ENCODE measurements at places on chromosomes 4 and X. TPM values are rescaled to one million over a fixed set of nuclear protein-coding genes. Genes with fewer than 3 reads are reported as not detected.

GRCh38 chr4:38328989-38329729 is 334.8 kb upstream of the KLF3 start:
- peaks cover 74% of the 10 kb centered on the region for H3K4me1 ChIP-seq
- DNase-seq, result peak; percentile 13
- H3K27ac ChIP-seq, result no peak overlapping the region
- no peaks in the 10 kb centered on the region for H3K36me3 ChIP-seq
- no peak overlapping the region for H3K4me3 ChIP-seq

DNA sequence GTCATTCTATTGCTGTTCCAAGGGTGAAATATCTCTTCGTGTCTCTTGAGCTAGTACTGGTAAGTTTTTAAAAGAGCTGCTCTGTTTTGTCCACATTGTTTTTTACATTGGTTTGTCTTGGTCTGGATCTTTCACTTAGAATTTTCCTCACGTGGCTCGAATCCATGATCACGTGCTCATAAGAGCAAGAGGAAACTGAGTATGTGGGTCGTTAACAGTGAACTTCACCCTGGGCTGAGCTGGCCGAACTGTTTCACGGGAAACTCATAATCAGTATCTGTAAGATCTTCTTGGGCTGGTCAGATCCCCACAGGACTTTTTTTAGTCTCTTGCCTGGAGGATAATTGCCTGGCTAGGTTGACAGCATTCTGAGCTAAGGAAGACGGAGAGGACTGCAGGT is 77.8 kb upstream of the HELT start:
- no peak overlapping the region for H3K4me3 ChIP-seq
- no peak for DNase-seq
- no peak overlapping the region for H3K27ac ChIP-seq
- H3K27me3 ChIP-seq, result no peaks in the 10 kb centered on the region
- no peaks in the 10 kb centered on the region for H3K36me3 ChIP-seq

DNA sequence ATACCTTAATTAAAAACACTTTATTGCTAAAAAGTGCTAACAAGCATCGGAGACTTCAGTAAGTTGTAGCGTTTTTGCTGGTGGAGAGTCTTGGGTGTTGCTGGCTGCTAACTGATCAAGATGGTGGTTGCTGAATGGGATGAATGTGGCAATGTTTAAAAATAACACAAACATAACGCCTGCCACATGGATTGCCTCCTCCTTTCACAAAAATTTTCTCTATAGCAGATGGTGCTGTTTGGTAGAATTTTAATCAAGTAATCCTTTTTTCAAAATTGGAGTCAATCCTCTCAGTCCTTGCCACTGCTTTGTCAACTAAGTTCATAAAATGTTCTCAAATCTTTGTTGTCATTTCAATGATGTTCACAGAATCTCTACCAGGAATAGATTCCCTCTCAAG is 466.8 kb upstream of the TECRL start:
- H3K27ac ChIP-seq, result no peak overlapping the region
- no peaks in the 10 kb centered on the region for H3K27me3 ChIP-seq
- H3K4me3 ChIP-seq, result no peak overlapping the region
- no peak for DNase-seq
- no peaks in the 10 kb centered on the region for H3K4me1 ChIP-seq

DNA sequence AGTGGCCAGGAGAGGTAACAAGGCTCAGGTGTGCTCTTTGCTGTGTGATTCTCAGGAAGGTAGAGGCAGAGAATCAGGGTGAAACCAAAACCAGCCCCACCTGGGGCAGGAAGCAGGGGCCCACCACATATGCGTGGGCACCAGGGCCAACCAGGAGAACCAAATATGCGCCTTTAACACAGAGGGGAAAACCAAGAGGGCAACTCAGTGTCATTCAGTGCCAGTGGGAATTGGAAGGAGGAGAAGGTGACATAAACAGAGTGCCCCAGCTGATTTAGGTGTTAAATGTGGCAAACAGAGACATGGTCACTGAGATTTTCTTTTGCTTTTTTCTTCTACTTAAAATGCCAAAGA is 106.8 kb upstream of the MAMLD1 start:
- DNase-seq, result peak; percentile 5
- H3K4me1 ChIP-seq, result peaks cover 5% of the 10 kb centered on the region
- no peak overlapping the region for H3K27ac ChIP-seq
- no peaks in the 10 kb centered on the region for H3K27me3 ChIP-seq
- no peaks in the 10 kb centered on the region for H3K36me3 ChIP-seq

GRCh38 chr4:6424425-6424824 is 48.0 kb downstream of the PPP2R2C start:
- H3K27me3 ChIP-seq, result peaks cover 9% of the 10 kb centered on the region
- H3K4me1 ChIP-seq, result no peaks in the 10 kb centered on the region
- no peak for DNase-seq
- H3K36me3 ChIP-seq, result no peaks in the 10 kb centered on the region
- H3K27ac ChIP-seq, result no peak overlapping the region

- H3K27me3 ChIP-seq, result no peaks in the 10 kb centered on the region
- DNase-seq, result no peak
- H3K4me1 ChIP-seq, result no peaks in the 10 kb centered on the region
- H3K36me3 ChIP-seq, result no peaks in the 10 kb centered on the region
- H3K4me3 ChIP-seq, result no peak overlapping the region
Measured at GRCh38 chr4:99593781-99594641, 19.4 kb downstream of the MTTP start.

DNA sequence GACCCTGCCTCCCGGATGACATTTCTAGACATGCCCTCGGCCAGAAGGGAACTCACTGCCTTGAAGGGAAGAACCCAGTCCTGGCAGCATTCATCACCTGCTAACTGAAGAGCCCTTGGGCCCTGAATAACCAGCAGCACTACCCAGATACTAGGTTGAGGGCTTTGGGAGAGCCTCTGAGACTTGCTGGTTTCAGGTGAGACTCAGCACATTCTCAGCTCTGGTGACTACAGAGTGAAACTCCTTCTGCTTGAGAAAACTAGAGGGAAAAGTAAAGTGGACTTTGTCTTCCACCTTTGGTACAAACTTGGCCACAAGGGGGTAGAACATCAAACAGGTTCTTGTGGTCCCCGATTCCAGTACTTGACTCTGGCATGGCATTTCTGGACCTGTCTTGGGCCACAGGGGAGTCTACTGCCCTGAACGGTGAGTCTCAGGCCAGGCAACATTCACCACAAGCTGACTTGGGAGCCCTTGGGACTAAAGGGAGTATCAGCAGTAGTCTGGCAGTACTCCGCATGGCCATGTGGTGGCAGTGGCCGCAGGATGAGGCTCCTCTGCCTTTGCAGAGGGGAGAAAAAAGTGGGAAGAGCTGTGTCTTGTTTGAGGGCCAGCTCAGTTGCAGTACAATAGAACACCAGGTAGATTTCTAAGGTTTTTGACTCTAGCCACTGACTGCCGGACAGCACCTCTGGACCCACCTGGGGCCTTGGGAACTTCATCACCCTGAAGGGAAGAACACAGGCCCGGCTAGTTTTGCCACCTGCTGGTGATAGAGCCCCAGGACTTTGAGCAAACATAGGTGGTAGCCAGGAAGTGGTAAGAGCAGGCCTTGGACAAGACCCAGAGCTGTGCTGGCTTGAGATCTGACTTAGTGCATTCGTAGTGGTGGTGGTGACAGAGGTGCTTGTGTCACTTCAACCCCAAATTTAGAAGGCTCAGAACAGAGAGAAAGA is 414.8 kb downstream of the OPHN1 start:
- no peak overlapping the region for H3K4me3 ChIP-seq
- no peaks in the 10 kb centered on the region for H3K36me3 ChIP-seq
- H3K27me3 ChIP-seq, result no peaks in the 10 kb centered on the region
- no peak overlapping the region for H3K27ac ChIP-seq

DNA sequence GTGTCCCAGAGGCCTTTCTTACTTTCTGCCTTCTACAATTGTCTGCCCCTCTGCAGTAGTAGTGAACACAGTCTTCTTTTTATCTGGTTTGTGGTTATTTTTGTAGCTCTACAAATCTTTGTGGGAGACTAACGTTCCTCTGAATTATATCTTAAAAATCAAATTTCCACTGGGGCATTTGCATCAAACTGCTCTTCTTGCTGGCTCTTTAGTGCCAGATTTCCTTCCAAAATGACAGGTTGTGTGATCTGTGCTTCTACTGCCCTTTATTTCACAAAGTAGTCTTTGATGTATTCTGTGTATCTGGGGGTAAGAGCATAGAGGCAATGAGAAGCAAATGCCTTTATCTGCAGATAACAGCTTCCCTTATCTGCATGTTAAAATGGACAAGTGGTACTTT is 34.5 kb downstream of the TSPAN7 start:
- peaks cover 2% of the 10 kb centered on the region for H3K27me3 ChIP-seq
- no peak overlapping the region for H3K27ac ChIP-seq
- H3K4me1 ChIP-seq, result no peaks in the 10 kb centered on the region
- H3K4me3 ChIP-seq, result no peak overlapping the region
- DNase-seq, result no peak
- H3K36me3 ChIP-seq, result no peaks in the 10 kb centered on the region

DNA sequence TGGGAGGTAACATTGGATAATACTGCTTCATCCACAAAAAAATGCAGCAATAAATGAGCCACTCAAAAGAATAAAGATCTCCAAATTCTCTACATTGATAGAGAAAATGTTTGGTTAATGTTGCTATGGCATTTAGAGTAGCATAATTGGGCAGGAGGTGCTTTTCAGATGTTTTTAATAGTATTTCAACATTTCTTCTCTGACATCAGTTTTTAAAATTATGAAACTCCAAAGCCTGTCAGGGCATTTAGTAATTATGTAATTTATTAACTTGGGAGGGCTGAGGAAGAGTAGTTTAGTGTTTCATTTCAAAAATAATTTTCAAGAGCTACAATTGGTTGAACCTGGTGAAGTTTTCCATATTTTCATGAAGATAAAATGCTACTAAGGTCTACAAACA is 211.3 kb upstream of the INTU start:
- H3K4me3 ChIP-seq, result no peak overlapping the region
- no peaks in the 10 kb centered on the region for H3K4me1 ChIP-seq
- H3K27me3 ChIP-seq, result no peaks in the 10 kb centered on the region

DNA sequence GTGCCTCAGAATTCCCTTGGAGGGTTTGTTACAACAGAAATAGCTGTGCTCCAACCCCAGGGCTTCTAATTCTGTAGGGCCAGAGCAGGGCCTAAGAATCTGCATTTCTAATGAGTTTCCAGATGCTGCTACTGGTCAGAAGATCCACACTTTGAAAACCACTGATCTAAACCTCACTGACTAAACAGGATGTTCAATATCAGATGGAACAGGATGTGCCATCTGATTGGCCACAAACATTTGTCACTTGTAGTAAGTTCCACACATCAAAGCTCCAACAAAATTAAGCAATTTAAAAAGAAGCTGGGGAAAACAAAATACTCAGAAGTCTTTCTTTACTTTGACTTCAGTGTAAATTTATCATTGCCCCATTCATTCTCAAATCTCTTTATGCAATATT is 14.3 kb downstream of the CASK start:
- H3K27ac ChIP-seq, result no peak overlapping the region
- H3K36me3 ChIP-seq, result peaks cover 7% of the 10 kb centered on the region
- peaks cover 39% of the 10 kb centered on the region for H3K4me1 ChIP-seq
- H3K4me3 ChIP-seq, result no peak overlapping the region
- DNase-seq, result peak; percentile 24

DNA sequence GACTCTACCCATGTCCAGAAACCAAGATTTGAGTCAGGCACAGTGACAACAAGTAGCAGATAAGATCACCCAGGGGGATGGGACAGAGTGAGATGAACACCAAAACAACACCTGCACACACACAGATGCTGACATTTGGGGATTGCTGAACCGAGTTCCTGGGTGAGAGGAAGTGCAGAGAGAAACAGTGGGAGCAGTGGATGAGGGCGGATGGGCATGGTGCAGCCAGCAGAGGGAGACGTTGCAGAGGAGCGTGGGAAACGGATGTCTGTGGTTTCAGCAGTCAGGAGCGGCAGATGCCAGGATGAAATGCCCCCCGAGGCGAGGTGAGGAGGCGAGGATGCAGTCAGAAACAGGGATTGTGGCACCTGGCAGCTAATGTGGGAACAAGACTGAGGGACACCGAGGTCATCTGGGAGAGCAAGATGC is 78.6 kb upstream of the STS start:
- H3K4me1 ChIP-seq, result peaks cover 25% of the 10 kb centered on the region
- peaks cover 6% of the 10 kb centered on the region for H3K36me3 ChIP-seq
- DNase-seq, result peak; percentile 57
- no peak overlapping the region for H3K4me3 ChIP-seq

DNA sequence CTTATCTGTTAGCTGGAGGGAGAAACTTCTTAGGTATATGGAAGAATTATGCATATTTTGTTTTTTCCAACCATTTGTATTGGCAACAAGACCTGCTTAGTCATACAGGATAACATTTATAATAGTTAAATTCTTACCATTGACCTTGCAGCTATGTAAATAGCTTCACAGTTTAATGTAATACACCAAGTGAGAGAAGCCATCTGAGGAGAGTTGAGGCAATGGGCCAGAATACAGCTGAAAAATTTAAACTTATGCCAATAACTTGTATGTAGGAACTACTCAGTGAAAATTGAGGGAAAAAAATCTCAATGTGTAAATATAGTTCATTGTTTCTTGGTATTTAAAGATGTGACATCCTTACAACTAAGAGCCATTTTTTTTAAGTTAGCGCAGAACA is 273.5 kb downstream of the DACH2 start:
- no peaks in the 10 kb centered on the region for H3K27me3 ChIP-seq
- DNase-seq, result no peak
- no peak overlapping the region for H3K27ac ChIP-seq
- no peak overlapping the region for H3K4me3 ChIP-seq

GRCh38 chr4:15805583-15806517 is 27.7 kb downstream of the CD38 start:
- peaks cover 41% of the 10 kb centered on the region for H3K4me1 ChIP-seq
- no peak overlapping the region for H3K4me3 ChIP-seq
- H3K36me3 ChIP-seq, result peaks cover 3% of the 10 kb centered on the region
- no peaks in the 10 kb centered on the region for H3K27me3 ChIP-seq
- DNase-seq, result peak; percentile 62
- H3K27ac ChIP-seq, result no peak overlapping the region

- no peak overlapping the region for H3K4me3 ChIP-seq
- no peaks in the 10 kb centered on the region for H3K27me3 ChIP-seq
- no peak for DNase-seq
Measured at GRCh38 chrX:73965833-73966232, 338.1 kb upstream of the ZCCHC13 start.

- no peak overlapping the region for H3K4me3 ChIP-seq
- no peak overlapping the region for H3K27ac ChIP-seq
- H3K4me1 ChIP-seq, result no peaks in the 10 kb centered on the region
- DNase-seq, result no peak
- H3K27me3 ChIP-seq, result no peaks in the 10 kb centered on the region
- no peaks in the 10 kb centered on the region for H3K36me3 ChIP-seq
Measured at GRCh38 chr4:61094854-61095598, 105.1 kb upstream of the ADGRL3 start.

F11 gene
- not detected for total RNA-seq

PDE6B gene
- total RNA-seq, result 18.1 TPM

LRP2BP gene
- total RNA-seq, result 0.60 TPM

TASL gene
- 1.1 TPM for total RNA-seq

TMPRSS11E gene
- total RNA-seq, result not detected

FAM53A gene
- 2.6 TPM for total RNA-seq

GJB1 gene
- not detected for total RNA-seq

FAM9B gene
- not detected for total RNA-seq

RTL9 gene
- not detected for total RNA-seq
